ENCODE measurements at places on chromosomes 2 and 18. TPM values are rescaled to one million over a fixed set of nuclear protein-coding genes. Genes with fewer than 3 reads are reported as not detected.

The KCNF1 gene
- polyA plus RNA-seq, result not detected

The VRK2 gene
- 11.9 TPM for polyA plus RNA-seq

DNA sequence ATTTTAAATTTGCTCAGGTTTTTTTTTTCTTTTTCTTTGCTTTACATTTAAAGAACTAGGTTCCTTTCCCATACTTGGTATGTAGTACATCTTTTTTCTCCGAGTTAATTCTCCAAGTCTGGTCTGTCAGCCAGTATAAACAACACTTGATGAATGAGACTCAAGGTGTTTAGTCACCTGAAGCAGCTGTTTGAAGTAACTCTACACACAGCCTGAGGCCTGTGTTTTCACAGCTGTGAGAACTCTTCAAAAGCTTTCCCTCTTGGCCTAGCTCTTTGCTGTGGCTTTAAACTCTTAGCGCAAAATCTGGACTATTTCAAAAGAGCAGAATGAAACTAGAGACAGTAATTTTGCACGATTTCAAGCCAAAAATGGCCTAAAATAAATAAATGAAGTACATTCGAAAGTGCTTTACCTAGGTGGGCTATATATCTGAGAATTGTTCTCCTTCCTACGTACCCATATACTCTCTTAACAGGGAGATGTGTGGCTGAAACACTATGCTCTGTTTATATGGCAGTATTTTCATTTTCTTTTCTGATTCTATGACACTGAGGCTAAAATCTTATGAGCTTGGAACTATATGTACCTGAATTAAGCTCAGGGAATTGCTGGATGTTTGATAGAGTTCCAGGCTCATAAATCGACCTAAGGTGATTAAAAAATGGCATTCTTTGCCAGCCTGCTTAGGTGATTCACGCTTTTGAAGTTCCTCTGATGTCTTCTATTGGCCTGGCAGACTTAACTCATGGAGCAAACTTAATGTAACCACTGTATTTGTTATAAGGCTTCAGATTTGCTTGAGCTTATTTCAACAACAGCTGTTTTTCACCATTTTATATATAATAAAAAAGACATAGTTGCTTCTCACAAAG, 1044.1 kb upstream of the ZEB2 start:
- no peak for DNase-seq

- no peak for DNase-seq
Observed at GRCh38 chr2:219772103-219772635, 144.7 kb downstream of the SLC4A3 start.

DNA sequence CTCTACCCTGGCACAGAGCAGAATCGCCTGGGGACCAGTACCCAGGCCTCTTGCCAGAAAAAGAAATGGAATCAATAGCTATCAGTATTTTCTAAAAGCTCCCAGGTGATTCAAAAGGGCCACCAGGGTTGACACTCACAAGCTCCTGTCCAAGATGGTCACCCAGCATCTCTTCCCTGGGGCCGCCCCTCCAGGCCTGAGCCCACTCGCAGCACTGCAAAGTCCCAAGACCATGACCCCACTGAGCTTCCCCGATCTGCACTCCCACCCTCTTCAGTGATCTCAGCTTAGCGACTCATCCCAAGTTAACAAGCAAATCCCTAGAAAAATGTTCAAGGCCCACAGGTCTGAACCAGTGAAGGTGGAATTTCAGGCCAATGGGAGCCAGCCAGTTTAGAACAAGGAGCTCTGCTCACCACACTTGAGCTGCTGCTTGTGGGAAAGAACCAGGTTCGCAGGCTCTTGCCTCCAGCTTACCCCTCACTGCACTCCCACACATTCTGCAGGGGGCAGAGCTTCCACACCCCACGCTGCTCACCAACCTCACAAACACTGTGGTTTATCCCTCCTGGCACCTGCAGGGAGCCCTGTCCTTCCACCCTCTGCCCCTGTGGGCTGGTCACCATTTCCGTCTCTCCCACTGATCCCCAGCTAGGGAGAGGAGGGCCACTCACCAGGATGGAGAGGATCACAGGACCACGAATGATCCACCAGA, 19.8 kb downstream of the TMEM37 start:
- no peak for DNase-seq
